HepG2 (cell line): ENCODE measurements at places on chromosomes 13 and 19. TPM values are rescaled to one million over a fixed set of nuclear protein-coding genes. Genes with fewer than 3 reads are reported as not detected.

- no peak for DNase-seq
Measured at GRCh38 chr13:26247011-26247410, 6.9 kb upstream of the CDK8 start.

DNA sequence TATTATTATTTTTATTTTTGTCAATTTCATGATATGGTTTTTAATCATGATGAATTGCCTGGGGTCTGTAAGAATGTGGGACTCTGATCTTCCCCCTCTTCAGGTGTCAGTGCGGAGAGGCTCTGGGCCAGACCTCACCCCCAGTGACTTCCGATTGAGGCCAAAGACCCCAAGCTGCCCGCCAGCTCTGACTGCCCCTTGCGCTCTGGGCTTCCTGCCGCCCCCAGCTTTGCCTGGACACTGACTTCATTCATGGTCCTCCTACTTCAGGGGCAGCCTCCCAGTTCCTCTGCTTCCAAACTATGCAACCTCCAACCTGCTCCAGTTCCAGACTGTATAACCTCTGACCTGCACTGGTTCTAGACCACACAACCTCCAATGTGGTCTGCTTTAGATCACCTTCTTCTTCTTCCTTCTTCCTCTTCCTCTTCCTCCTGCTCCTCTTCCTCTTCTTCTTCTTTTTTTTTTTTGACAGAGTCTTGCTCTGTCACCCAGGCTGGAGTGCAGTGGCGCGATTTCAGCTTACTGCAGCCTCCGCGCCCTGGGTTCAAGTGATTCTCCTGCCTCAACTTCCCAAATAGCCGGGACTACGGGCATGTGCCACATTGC is 6.7 kb upstream of the PPP5C start:
- no peak for DNase-seq

GRCh38 chr19:41928221-41928683 is at the start of gene ERFL:
TSS of gene ERFL (minus strand) at chr19:41928449. CDS start at chr19:41912919, 15,530 bp downstream.
- DNase-seq: no peak

DNA sequence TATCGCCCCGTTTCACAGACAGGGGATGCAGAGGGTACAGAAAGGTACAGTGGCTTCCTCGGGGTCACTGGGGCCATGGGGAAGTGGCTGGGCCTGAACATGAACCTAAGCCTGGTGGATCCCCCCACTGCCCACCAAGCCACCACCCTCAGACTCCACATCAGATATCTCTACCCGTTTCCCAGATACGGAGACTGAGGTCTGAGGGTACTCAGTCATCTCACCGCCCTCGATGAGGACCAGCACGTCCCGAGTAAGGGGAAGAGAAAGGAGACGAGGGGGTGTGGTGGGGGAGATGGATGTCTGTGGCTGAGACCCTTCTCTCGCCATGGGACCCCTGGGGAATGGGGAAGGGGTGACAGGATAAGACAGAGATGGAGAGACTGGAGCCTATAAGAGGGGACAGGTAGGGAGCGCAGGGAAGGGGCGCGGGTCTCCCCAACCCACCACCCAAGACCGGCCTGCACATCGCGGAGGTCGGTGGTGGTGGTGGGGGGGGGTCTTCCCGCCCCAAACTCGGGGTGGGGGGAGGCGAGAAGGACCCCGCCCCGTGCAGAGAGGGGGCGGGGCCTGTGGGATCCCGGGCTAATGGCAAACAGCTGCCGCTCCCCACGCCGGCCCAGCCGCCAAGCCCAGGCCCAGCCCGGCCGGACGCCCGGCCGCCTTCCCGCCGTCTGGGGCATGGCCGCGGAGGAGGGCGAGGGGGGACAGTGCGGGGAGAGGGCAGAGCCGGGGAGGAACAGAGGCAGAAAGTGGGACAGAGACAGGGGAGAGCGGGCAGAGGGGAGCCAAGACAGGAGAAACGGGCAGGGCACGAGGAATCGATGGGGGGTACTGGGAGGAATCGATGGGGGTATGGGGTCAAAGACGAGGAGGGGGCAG is 698 bp downstream of the KANK2 start:
- DNase-seq: no peak

- DNase-seq: no peak
Measured at GRCh38 chr13:48644951-48645350, 8.8 kb upstream of the CYSLTR2 start.

DNA sequence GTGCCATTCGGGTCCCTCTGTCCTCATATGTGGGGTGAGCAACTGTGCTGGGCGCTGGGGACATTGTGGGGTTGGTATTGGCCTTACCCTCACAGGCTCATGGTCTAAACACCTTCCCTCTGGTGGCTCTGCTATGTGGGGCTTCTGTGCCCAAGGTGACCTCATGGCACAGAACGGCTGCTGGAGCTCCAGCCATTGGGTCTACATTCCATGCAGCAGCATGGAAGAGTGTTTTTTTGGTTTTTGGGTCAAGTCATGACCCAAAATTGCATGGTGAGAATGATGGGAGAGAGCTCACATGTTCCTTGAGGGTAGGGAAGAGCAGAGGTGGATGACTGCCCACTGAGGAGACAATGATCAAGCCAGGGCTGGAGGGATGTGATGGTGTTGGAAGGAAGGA is 17.2 kb downstream of the PGLS start:
- DNase-seq: no peak

GRCh38 chr19:41871573-41872383 is 5.3 kb upstream of the CD79A start:
- DNase-seq: no peak

DNA sequence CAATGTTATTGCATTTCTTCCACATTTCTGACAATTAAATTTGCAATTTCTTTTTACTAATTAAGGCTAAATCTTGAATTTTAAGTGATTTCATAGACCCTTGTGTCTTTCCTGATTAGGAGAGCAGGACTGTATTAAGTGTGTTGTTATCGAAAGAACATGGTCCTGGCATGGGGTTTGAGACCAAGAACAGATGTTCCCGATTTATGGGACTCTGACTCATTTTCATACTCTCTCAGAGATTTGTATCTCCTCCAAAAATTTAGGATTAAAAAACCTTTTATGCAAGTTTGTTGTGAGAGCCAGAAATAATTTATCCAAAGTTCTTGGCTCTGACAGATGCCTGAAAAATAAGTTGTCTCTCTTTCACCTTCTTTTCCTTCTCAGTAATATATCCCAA is 589.3 kb upstream of the ARGLU1 start:
- no peak for DNase-seq

DNA sequence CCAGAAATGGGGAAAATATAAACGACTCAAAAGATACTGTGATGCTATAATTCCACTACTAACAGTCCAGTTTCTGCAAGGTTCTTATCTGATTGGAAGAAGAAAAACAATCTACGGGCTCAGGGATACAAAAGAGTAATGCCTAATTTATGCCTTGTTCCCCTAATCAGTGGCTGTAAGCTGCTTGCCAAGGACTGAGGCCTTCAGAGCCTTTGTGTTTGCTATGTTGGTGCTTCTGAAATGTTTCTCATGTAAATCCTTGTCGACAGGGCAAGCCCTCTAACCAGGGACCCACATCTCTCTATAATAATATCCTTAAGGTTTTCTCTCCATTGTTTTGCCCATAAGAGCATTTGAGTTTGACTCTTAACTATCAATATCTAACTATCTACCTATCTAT is 89.7 kb upstream of the CLDN10 start:
- DNase-seq: no peak

DNA sequence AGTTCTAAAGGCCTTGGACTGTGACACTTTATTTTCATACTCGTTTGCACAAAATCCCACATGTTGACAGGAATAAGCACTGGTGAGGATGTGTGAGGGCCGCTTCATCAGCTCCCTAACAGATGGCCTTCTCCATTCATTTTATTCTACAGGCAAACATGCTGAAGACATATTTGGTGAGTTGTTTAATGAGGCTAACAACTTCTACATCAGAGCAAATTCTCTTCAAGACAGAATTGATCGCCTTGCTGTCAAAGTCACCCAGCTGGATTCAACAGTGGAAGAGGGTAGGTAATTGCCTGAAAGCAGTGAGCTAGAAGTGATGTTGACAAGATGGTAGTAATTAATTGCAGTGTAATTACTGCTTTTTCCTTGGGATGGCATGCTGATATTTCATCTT is 95.7 kb downstream of the GPR12 start:
- DNase-seq: no peak

DNA sequence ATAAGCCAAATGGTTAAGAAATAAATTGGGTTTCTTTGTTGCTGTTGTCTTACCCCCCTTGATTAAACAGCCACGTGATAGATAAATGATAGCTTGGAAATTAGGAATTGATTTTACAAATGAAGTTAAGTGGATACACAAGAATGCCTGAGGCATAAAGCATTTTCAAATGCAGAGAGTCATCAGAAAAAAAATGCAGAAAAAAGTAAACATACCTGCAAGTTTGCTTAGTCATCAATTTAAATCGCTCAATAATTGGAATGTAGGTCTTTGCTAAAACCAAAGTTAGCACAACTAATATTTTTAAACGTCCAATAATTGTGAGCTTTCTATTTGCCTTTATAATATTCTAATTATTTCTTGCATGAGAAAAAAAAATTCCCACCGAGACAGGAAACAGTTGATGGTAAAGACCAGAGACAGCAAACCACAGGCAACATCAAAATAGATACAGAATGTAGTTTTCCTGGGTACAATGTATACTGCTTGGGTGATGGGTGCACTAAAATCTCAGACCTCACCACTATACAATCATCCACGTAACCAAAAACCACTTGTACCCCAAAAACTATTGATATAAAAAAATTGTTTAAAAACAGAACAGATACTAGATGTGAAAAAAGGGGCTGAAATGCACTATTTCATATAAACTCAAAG is 924.0 kb downstream of the PCDH9 start:
- DNase-seq: no peak

- DNase-seq: no peak
Measured at GRCh38 chr13:66951426-66951825, 278.7 kb downstream of the PCDH9 start.

DNA sequence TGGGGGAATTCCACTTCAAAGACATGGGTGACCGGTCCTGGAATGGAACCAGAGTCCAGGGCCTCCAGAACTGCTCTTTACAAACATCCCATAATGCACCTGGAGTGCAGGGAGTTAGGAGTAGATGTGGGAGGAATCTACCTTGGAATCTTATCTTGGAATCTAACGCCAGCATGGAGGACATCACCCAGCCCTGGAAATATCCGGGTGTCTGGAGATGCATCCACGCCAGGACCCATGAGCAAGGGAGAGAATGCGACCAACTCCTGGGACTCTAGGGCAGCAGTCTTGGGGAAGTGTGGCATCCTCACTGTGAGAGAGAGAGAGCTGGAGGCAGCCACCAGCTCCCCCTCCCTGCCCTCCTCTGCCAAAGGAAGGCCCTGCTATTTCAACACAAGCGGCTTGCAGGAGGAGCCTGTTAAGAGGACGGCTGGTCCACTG is 211.8 kb downstream of the UQCRFS1 start:
- no peak for DNase-seq

DNA sequence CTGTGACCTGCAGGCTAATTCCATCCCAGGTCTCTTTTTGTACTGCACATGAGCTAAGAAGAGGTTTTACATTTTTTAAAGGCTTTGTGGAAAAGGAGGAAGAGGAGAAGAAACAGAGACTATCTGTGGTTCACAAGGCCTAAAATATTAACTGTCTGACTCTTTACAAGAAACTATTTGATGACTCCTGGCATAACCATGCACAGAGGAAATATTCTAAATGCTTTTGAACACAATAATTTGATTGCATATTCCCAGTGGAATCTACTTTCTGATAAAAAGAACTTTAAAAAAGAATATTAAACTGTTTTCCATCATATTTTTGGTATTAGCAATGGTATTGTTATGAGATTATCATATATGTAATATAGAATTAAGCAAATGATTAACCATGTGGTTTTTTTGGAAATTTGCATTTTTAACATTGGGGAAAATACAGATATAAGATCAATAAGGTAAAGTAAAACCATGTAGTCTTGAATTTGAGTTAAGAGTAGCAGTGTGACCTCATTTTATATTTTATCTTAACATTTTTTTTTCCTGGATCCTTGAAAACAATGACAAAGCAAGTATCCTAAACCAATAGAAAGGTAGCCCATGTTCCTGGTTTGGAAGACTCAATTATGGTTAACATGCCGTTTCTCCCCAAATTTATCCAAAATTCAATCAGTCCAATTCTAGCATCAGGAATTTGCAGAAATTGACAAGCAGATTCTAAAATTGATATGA is 251.0 kb downstream of the UQCRFS1 start:
- no peak for DNase-seq

DNA sequence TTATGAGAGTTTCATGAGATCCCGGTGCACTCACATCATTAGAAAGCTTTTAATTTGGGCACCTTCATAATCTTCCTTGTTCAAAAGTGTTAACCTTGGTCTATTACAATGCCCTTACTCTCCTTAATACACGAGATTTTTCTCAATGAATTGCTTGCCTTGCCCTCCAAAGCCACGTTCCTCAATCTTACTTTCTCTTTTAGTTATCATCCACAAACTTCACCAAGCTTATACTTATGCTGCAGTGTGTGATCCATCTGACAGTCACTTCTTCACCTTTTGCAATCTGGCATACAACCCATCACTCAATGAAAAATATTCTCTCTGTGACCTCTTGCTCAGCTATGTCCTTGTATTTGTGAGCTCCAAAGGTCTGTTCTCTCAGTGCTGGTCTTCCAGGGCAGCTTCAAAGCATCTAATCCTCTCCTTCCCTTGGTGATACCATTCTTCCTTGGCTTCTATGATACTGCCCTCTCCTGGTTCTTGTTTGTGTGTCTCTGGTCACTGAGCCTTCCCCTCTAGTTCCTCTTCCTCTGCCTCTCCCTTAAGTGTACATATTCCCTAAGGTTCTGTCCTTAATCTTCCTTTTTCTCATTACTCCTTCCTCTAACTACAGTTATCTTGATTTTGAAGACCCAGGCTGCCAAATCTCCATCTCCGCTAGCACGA is 202.2 kb upstream of the STARD13 start:
- DNase-seq: peak; percentile 10

GRCh38 chr19:1847684-1848398 is 442 bp downstream of the REXO1 start:
- DNase-seq: peak; percentile 75

GRCh38 chr13:67204764-67205163 is 25.4 kb downstream of the PCDH9 start:
- DNase-seq: no peak

- no peak for DNase-seq
Measured at GRCh38 chr13:98675066-98675465, 77.4 kb downstream of the SLC15A1 start.

GRCh38 chr13:111115965-111116521 is 933 bp downstream of the ARHGEF7 start:
- peak; percentile 12 for DNase-seq

GRCh38 chr19:48845384-48845783 is 9.1 kb upstream of the HSD17B14 start:
- DNase-seq: no peak

FXYD3 gene
- polyA plus RNA-seq: 4.9 and 5.5 TPM in 2 replicates

FUT2 gene
- polyA plus RNA-seq: 0.10 TPM in 1 of 2 replicates, not detected in the other

LILRB4 gene
- not detected in 2 replicates for polyA plus RNA-seq

TMEM255B gene
- polyA plus RNA-seq: 0.01 TPM in 1 of 2 replicates, not detected in the other

IZUMO2 gene
- polyA plus RNA-seq: not detected in 2 replicates

FAM83E gene
- polyA plus RNA-seq: 0.13 and 0.18 TPM in 2 replicates

LMTK3 gene
- polyA plus RNA-seq: 0.18 and 0.30 TPM in 2 replicates

KLF16 gene
- polyA plus RNA-seq: 3.5 and 4.7 TPM in 2 replicates

LAIR1 gene
- 0.75 and 1.1 TPM in 2 replicates for polyA plus RNA-seq

SHISA7 gene
- not detected in 2 replicates for polyA plus RNA-seq

HAUS8 gene
- polyA plus RNA-seq: 7.1 and 7.8 TPM in 2 replicates
